ENCODE measurements at places on chromosomes 1 and 21.

DNA sequence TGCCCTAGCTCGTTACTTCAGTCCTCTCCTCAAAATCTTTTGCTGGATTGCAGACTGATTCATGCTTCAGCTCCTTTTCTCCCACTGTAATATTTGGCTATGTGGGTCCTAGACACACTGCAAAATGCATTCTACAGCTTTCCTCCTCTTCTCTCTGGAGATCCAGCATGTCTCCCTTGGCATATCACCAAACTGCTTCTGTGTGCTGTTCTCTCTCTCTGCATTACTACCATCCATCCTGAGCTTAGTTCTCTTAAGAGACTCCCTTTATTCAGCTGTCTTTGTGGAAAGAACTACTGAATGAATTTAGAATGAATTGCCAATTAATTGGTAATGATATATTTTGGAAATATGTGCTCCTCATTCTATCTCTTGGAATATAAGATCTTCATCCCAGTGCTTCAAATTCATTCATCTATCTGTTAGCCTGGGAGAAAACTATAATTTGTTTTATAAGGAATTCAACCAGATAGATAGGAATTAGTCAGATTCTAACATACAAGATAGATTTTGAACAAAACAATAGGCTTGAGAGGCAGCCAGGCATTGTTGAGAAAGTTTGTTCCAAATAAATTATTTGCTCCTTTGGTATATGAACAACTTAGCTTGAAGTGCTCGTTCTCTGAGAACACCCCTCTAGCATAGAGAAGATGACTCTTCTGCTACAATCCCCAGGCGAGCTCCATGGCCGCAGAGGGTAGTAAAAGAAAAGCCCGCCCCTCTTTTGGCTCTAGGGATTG, 71.9 kb downstream of the NTMT2 start:
- no peak for DNase-seq

DNA sequence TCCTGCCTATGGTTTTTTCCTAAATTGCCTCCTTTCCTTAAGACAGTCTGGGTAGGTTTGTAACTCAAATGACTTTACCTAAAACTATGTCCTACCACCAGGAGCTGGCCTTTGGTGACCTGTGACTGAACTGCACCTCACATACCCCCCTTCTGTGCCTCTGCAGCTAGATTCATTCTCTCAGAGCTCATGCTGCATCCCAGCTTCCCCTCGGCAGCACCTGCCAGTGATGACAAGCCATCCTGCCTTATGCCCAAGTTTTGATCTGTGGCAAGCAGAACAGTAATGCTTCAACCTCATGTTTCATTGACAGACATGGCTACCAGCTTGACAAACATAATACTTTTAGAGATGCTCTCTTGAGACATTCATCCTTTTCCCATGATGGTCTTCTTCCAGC, 141.9 kb downstream of the TSEN15 start:
- no peak for DNase-seq

DNA sequence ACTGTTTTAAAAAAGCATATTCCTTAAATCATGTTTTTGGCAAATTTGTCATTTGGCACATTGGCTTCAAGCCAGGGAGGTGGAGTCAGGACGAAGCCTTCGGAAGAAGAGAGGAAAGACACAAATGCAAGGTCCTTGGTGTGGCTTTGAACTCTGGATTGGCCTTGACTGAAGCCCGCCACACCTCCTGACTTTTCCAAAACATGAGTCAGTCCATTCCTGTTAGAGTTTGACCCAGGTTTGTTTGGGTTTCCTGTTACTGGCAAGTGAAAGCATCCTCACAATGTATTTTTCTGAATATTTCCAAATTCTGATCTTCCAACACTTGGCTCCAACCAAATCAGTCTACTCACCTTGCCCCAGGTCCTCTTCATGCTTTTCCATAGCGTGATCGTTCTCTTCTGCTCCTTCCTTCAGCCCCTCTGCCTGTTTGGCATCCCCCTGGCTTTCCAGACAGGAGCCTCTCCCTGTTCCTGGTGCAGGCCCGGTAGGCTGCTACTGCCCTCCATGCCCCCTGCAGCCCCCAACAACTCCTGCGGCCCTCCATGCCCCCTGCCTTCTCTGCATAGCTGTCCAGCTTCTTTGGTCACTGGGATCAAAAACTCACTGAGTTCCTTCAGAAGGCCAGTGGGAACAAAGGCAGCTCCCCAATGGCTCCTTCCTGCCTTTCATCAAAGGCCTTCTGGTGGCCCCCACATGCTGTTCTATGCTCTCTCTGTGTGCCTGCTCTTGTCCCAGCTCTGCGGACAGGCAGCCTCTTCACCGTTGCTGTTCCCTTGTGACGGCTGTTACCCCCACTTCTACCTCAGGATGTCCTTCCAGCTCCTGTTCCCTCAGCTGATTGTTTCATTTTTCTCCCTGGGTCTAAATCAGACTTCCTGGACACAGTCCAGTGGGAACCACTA, 30.4 kb upstream of the SLC30A1 start:
- DNase-seq: no peak

DNA sequence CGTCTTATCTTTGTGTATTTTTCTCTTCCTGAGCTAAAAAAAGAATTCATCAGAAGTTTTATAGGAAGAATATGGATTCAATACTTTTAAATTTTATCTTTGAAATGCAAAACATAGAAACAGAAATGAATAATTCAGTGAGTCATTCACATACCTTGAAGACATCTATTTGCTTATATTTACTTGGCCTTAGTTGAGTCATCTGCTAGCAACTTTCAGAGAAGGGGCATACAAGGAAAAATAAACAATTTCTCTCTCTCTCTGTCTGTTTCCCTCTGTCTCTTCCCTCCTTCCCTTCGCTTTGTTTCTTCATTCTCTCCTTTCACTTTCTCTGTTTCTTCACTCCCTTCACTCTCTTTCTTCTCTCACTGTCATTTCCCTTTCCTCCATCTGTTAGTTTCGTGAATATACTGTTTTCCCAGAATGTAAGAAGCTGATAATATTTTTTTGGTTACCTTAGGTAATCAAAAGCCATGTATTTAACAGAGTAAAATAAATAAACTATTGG, 477.2 kb downstream of the BRINP3 start:
- DNase-seq: no peak

- DNase-seq: no peak
Observed at GRCh38 chr1:198925567-198925966, 286.7 kb downstream of the PTPRC start.

DNA sequence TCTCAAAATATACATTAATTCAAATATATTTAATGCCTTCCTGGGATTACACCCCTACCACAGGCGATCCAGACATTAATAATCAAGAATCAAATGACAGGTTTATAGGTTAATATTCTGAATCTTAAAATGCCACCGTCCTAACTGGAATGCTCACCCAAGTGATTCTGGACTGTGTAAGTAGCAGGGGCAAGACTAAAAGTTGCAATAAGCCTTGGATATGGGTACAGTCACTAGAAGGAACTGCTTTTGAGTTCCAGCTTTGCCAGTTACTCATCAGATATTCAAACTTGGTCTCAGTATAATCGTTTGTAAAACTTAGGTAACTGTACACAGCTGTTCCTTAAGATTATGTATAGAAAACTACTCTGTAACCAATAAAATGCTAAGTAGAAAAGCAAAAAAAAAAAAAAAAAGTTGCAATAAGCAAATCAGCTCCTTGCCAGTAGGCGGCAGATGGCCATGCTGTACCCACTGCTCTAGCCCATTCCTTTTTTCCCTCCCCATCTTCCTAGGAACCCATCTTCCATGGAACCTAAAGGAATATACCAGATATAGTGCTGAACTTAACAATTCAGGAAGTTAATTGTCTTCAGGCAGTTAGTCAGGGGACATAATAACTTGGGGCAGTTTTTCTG, 10.5 kb downstream of the RO60 start:
- no peak for DNase-seq

- no peak for DNase-seq
Observed at GRCh38 chr1:80310703-80311245, 1304.2 kb upstream of the ADGRL4 start.

- DNase-seq: no peak
Observed at GRCh38 chr1:204735042-204735441, 49.5 kb upstream of the LRRN2 start.

- DNase-seq: no peak
Observed at GRCh38 chr1:226706684-226707083, 32.4 kb downstream of the ITPKB start.

DNA sequence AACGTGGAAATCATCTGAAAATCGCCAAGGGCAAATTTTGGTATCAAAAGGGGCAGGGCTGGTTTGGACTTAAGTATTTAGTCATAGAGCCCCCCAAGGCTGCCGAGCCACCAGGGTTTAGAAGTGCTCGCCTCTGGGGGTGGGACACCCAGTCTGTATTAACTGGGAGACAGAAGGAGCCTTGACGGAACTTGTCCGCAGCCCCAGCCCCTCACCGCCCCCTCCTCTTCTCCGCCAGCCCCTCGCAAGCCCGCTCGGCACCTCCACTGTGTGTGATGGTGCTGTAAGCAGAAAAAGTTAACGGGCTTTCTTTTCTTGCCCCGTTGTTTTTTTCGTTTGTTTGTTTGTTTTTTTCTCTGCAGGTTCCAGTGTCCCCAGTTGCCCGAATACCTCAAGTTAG, 37.5 kb upstream of the KDM4A start:
- no peak for DNase-seq

- DNase-seq: no peak
Observed at GRCh38 chr1:55716610-55717009, 501.4 kb upstream of the USP24 start.

GRCh38 chr1:43834280-43835081, 99.1 kb upstream of the ARTN start:
- DNase-seq: no peak

GRCh38 chr1:25026730-25027450, 96.8 kb upstream of the RUNX3 start:
- DNase-seq: no peak

GRCh38 chr1:54701066-54701465, 14.6 kb upstream of the TTC4 start:
- no peak for DNase-seq

DNA sequence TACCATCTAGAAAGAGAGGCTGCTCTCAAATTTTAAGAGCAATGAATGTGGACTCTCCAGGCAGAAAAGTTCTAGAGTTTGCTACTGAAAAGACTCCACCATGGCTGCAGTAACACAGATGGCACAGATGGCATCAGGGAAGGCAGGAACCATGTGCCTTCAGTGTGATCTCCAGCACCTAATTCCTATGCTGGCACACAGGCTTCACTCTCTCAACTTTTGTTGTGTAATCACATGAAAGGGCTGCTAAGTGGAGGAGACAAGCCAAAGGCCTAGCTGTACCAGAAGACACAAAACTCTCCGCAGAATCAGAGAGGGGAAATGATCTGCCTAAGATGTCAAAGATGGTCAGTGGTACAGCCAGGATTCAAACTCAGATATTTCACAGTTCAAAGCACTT, 31.1 kb downstream of the ERI3 start:
- DNase-seq: no peak

GRCh38 chr1:54107131-54107530, 45.7 kb downstream of the CDCP2 start:
- no peak for DNase-seq

- no peak for DNase-seq
Observed at GRCh38 chr1:186772228-186772627, 56.5 kb upstream of the PLA2G4A start.

DNA sequence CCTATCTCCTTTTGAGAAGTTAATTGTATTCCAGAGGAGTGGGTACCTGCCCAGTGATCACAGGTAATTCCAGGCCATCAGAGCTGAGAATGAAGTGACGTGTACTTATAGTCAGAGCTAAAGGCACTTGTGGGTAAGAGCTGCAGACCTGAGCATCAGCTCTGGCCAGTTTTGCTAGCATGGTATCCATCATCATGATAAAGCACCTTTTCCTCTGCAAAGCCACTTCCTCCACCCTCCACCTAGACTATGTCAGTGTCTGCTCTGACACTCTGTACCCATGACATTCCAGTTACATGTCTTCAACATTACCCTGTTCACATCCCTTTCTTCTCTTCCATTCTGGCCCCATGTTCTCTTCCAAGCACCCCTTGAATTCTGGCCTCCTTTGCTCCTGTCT, 157.3 kb downstream of the GRIK3 start:
- no peak for DNase-seq

GRCh38 chr1:200512191-200512590, 102.4 kb upstream of the ZNF281 start:
- DNase-seq: no peak

GRCh38 chr1:89810880-89811279, 10.0 kb upstream of the LRRC8D start:
- DNase-seq: no peak

- DNase-seq: no peak
Observed at GRCh38 chr1:5998906-5999301, 6.7 kb upstream of the NPHP4 start.

DNA sequence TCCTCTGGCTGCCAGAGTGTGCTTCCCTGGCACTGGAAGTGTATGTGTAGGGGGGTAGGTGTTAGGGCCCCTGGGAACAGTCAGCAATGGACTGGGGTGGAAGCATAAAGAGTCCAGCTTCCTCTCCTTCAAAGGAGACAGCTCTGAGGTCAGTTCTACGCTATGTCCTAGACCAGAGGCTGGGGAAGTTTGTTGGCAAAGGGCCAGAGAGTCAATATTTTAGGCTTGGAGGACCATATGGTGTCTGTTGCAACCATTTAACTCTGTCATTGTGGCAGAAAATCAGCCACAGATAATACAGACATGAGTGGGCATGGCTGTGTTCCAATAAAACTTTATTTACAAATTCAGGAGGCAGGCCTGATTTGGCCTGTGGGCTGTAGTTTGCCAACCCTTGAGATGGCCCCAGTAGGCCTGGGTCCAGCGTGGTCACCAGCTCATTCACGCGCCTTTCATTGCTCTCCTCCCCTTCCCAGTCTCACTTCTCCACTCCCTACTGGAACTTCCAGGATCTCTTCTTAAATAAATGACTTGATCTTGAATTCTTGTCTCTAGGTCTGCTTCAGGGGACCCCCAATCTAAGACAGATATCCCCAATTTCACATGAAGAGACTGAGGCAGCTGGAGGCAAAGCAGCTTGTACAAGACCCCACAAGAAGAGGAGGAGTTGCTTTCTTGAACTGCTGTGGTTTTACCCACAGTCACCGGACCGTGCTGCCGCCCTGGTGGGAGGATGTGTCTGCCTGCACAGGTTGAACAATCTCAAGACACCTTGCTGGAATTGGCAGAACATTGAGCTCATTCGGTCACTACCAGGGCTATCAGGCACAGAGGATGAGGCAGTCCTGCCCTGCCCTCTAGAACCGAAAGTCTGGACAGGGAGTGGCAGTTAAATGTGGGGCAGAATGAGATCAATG, 162.4 kb upstream of the POU3F1 start:
- no peak for DNase-seq

GRCh38 chr1:87462894-87463293, 134.2 kb downstream of the LMO4 start:
- DNase-seq: no peak
